NCI-H1694 (cell line): ENCODE measurements at places on chromosomes 7 and 10.

- peak; percentile 4 for DNase-seq
Observed at GRCh38 chr10:131446171-131446570, 134.7 kb upstream of the TCERG1L start.

GRCh38 chr7:47188136-47188535, 393.8 kb downstream of the TNS3 start:
- no peak for DNase-seq

- no peak for DNase-seq
Observed at GRCh38 chr10:42111076-42111475, 527.3 kb downstream of the ZNF33B start.

DNA sequence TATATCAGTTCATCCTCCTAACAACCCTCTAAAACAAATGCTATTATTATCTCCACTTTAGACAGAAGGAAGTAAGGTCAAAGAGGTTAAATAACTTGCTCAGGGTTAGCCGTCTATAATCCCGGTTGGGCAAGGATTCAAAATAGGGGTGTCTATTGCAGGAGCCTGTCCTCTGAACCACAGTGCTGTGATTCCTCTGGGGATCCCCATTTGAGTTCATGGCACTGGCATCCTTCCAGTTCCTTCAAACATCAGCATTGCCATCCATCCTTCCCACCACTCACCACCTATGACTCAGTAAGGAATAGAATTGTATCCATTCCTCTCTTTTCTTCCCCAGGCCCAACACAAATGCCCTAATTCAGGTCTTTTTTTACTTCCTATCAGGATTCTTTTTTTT, 25.6 kb downstream of the HPS6 start:
- no peak for DNase-seq

DNA sequence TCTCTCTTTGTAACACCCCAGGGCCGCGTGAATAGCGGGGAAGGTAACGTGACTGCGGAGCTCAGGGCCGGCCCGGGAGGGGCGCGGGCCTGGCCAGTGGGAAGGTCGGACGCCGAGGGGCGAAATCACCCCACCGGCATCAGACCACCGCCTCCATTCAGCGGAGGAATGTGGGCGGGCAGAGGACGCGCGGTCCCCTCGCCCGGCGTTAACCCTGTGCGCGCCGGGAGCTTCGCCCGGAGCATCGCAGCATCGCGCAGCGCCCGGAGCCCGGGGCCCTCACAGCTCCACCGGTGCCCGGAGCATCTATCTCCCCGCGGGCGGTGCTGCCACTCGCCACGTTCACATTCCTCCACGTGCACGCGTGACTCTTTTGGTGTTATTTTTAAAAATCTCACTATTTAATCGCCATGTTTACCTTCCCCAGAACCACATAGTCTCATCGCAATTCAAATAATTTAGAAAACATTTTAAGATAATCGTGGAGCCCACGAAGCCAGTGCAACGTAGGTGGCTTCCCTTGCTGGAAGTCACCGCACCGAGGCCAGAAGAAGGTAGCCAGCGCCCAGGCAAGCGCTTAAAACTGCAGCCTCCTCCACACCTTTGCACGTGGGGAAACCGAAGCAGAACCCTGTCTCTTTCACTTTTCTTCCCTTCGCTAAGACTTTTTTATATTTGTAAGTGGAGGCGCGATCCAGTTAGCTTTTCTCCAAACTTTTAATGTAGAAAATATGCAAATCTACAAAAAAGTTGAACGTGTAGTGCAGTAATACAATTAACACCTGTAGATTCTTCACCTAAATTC, 21.8 kb downstream of the FGFBP3 start:
- no peak for DNase-seq

DNA sequence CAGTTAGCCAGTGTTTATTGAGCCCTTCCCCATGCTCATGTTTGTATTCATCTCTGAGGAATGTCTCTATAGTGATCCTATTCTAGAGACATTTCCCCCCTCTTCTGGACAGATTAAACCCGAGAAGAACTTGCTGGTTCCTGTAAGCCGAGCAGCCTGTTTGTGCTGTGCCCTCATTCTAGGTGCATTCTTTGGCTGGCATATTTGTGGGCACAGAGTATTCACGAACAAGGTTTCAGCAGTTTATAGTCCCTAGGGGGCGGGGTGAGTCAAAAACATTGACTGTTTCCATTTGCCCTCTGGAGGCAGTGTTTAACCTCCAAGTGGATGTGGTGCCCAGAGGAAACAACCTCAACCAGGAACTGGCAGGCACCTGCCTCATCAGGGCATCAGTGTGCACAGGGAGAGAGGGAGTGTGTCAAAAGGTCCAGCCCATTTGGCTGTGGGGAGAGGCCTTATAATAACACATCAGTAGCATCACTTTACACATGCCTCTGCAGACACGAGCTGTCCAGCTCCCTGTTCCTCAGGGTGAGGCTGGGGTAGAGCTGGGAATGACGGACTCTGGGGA, 273.3 kb upstream of the LRGUK start:
- DNase-seq = peak; percentile 57

DNA sequence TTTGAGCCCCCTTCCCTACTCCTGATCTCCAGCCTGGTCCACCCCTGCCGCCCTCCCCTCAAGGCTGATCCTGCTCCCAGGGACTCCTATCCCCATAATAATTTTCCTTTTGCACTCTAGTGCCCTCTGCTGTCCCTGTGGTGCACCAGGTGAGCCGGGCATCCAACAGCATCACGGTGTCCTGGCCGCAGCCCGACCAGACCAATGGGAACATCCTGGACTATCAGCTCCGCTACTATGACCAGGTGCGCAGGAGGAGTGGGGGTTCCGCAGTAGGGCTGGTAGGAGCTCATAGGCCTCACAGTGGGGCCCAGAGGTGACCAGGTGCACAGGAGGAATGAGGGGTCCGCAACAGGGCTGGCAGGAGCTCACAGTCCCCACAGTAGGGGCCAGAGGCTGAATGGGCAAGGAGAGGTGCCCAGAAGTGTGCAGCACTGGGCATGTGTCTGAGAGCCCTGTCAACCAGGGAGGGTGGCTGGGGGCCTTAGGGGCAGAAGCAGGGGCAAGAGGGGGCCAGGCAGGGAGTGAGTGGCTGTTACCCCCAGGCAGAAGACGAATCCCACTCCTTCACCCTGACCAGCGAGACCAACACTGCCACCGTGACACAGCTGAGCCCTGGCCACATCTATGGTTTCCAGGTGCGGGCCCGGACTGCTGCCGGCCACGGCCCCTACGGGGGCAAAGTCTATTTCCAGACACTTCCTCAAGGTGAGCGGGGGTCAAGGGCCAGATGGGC, 11.7 kb downstream of the EPHB6 start:
- no peak for DNase-seq

DNA sequence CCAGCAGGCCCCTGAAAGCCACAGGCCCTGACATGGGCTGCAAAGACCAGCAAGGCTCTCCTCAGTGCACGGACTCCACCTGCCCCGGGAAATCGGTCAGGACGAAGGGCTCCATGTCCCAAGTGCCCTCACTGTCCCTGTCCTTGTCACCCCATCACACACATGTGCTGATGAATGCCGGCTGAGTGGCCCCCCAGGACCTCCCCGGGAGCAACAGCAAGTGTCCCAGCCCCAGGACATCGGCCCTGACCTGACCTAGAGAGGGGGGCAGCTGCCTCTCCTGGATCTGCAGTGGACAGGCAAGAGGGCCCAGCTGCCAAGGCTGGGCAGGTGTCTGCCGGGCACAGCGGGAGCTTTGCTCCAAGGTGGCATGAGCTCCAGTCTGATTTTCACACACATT, 49.8 kb downstream of the STK32C start:
- no peak for DNase-seq

DNA sequence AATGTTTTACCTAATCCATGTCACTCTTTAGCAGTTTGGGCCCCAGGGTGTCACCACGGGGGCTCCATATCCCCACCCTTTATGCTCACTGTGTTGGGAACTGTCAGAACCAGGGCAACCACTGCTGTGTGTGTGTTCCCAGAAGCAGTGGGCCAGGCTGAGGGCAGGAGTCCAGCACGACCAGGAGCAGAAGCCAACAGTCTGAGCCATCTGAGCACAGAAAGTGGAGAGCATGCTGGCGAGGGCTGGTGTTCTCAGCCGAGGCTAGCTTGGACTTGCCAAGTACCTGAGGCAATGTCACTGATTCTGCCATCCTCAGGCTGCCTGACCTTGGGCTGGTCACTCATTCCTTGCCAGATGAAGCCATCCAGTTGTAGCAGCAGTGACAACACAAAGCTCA, 285.0 kb downstream of the BMPER start:
- no peak for DNase-seq

DNA sequence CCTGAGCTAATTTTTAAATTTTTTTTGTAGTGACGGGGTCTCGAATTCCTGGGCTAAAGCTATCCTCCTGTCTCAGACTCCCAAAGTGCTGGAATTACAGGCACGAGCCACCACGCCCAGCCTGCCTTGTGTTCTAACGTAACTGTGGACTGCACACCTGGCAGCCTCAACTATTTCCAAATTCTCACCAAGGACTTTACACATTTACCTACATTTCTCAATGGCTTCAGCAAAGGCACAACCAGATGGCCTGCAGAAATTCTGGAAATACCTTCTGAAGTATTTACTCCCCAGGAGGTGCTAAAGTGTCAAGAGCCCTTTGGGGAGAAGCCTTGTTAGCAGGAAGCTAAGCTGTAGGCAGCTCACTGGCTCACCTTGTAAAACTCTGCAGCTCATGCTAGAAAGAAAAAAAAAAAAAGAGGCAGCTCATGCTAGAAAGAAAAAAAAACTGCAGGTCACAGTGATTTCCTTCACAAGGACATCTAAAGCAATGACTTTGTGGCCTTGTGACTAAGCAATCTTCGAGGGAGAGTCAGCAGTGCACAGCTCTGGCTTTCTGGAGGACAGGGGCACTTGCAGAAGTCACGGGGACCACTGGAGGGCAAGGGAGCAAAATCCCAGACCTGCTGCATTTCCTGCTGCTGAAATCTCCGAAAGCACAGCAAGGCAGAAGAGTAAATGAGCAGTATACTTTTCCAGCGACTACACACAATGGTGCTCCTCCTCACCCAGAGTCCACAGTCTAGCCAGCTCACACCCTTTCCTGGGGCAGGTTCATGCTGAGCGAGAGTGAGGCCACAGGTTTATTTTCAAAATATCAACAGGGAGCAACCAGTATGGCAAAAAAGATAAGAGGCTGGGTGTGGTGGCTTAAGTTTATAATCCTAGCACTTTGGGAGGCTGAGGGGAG, 40.4 kb downstream of the BAIAP2L1 start:
- DNase-seq = no peak

DNA sequence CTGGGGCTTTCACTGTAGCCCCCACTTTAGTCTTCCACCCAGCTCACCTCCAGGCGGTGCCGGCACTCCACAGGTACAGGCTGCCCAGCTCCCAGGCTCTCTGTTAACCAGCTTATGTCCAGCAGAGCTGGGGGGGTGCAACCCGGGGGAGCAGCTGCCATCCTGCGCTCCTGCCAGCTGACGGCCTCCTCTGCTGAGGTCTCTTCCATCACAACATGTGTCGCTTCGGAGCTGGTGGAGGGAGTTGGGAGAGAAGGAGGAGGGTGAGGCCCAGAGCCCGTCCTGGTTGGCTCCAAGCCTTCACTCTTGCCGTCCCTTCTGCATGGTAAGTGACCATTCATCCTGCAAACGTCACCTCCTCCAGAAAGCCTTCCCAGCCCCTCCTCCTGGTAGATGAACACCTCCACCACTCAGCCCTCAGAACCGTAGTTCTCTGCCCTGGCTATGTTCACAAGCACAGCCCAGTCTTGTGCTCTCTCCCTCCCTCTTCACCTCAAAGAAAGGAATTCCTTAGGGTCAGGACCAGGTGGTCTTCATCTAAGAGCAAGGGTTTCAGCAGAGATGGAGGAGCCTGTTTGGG, 1.6 kb downstream of the POLM start:
- no peak for DNase-seq

DNA sequence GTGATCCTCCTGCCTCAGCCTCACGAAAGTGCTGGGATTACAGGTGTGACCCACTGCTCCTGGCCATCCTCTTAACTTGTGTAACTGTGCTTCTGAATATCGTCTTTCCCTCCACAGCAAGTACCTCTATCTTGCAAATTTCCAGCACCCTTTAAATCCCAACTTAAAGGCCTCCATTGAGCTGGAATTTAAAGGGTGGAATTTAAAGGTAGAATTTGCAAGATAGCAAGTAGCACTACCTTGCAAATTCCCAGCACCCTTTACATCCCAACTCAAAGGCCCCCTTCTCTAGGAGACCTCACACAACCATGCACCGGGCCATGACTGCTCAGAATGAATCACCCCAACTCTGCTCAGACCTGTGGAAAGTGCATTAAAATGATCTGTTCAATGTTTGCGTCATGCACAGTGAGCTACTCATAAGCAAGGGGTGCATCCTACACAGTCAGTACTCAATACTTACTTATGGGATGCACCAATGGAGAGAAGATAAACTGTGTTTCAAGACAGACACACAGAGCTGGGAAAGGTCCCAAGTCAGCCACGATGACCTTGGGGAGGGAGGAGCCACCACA, 17.8 kb upstream of the SDK1 start:
- DNase-seq = no peak

DNA sequence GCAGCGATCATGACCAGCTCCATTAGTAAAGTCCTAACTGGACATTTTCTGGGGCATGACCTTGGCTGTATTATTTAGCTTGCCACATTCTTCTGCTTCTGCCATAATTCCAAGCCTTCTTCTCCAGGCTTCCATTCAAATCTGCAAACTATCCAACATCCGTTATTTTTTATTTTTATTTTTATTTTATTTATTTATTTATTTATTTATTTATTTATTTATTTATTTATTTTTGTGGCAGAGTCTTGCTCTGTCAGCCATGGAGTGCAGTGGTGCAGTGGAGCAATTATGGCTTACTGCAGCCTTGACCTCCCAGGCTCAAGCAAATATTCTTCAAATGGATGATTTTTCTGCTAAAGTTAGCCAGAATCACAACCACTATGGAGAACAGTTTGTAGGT, 187.2 kb upstream of the CDK1 start:
- DNase-seq = no peak

- no peak for DNase-seq
Observed at GRCh38 chr10:72506474-72506873, 119.4 kb downstream of the MICU1 start.

DNA sequence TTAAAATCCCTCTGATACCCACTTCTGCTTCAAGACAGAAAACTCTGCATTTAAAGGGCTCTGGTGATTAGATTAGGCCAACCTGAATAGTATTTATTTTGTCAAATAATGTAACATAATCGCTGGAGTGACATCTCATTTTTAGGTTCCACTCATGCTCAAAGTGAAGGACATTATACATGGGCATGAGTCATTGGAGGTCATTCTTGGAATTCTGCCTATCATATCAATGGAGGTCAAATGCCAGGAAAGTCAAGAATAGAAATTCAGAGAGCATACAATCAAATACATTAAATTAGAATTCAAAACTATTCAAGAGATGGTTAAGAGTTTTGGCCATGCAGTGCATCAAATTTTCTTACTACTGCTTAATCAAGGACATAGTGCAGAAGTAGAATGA, 50.8 kb upstream of the PRSS1 start:
- DNase-seq = no peak

- no peak for DNase-seq
Observed at GRCh38 chr10:21524131-21524525, 1.4 kb downstream of the SKIDA1 start.

DNA sequence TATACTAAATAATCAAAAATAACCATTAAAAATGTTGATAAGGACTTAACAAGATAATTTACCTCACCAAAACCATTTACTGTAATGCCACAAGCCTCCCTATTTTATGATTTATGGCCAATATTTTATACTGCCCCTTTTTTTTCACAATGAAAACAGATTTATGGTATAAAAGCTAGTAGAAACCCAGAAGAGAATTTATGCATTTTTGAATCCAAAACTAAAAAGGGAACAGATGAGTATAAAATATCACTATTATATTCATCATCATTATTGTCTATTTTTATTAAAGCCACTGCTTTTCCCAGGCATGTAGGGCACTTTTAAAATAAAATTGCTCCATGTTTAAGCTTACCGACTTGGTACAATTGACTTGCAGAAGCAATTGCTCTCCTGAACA, 425.0 kb downstream of the PHTF2 start:
- no peak for DNase-seq
